ENCODE measurements at places on chromosomes 12 and 14.

DNA sequence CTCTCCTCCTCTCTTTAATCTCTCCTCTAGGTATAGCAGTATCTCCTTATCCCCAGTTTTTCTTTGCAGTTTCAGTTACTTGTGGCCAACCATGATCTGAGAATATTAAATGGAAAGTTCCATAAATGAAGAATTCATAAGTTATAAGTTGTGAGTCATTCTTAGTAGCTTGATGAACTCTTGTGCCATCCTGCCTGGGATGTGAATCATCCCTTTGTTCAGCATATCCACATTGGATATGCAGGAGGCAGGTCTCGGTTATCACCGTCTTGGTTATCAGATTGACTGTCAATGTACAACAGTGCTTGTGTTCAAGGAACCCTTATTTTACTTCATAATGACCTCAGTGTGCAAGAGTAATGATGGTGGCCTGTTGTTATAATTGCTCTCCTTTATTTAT lies 134.0 kb downstream of the TMEM117 start:
- DNase-seq = no peak

DNA sequence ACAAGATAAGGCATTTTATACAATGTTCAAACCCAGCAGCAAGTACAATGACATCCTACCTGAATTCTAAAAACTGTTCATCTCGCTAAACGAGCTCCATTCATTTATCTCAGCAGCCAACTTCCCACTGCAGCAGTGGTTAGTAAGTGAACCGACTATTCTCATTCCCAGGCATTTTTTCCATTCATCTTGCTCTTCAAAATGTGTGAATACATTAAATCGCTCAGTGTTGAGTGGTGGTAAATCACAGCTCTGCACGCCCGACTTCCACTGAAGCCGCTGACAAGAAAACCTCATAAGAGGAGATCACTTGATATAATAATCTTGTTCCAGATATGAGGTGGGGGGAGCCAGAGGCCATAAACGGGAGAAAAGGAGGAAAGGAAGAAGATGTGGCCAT lies 746.2 kb upstream of the USP15 start:
- no peak for DNase-seq

- DNase-seq = peak; percentile 31
Measured at GRCh38 chr14:104722938-104723650, 935 bp upstream of the ADSS1 start.

- no peak for DNase-seq
Measured at GRCh38 chr14:104305511-104306449, 167.4 kb downstream of the KIF26A start.

DNA sequence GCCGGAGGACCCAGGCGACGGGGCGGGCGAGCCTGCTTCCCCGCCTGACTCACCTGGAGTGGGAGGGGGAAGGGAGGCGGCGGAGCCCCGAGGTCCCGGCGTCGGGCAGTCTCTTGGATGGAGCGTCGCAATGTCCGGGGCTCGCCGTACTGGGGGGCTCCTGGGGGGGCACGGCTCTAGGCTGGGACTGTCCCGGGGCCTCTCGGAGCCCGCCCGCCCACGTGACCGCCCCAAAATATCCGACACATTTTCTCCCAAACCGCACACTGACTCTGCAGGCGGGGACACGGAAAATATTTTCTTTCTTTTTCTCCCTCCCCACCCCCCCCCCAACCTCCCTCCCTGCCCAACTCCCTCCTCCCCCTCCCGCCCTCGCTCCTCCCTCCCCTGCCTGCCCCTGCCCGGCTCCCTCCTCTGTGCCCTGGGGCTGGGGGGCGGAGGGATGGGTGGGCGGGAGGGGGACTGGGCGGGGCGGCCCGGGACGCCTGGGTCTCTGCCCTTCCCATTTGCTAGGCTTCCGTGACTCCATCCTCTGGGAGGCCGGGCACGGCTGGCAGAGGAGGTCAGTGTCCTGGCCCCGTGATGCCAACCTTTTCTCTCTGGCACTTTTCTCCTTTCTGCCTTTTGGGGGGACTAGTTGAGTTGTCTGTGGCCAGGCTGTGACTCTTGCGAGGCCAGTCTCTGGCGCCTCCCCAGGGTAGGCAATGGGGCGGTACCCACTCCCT lies at the start of gene RARG:
RARG (minus strand) TSS at position 289 of the 725 bp plus-strand sequence. CDS start 4,664 bp downstream, outside the sequence.
- DNase-seq = peak; percentile 49

GRCh38 chr12:105736498-105736897 lies 402.3 kb downstream of the NUAK1 start:
- no peak for DNase-seq

- peak; percentile 64 for DNase-seq
Measured at GRCh38 chr12:107131832-107132616, 38.7 kb upstream of the CRY1 start.

DNA sequence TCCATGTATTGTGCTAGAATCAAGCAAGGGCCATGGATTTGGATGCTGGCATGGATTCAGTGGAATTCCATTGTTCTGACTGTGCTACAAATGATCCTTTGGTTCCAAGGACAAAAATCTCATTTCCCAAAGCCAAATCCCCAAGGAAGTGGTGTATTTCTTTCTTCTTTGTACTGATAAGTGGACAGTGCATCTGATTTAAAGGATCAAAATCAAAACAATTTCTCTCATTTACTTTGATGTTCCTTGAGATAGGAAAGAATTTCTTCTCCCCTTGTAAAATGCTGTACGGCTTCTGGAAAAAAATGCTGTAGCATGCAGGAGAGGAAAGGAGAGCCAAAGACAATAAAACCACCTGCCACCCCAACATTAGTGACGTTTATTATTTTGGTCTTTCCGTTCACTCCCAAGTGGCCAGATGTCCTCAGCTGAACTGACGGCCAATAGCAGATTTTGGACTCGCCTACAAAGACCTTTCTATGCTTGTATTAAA lies 185.7 kb downstream of the PRKD1 start:
- no peak for DNase-seq

GRCh38 chr14:69665631-69666030 lies 54.2 kb downstream of the SUSD6 start:
- DNase-seq = no peak

- no peak for DNase-seq
Measured at GRCh38 chr14:23517650-23518326, 33.8 kb downstream of the ZFHX2 start.

DNA sequence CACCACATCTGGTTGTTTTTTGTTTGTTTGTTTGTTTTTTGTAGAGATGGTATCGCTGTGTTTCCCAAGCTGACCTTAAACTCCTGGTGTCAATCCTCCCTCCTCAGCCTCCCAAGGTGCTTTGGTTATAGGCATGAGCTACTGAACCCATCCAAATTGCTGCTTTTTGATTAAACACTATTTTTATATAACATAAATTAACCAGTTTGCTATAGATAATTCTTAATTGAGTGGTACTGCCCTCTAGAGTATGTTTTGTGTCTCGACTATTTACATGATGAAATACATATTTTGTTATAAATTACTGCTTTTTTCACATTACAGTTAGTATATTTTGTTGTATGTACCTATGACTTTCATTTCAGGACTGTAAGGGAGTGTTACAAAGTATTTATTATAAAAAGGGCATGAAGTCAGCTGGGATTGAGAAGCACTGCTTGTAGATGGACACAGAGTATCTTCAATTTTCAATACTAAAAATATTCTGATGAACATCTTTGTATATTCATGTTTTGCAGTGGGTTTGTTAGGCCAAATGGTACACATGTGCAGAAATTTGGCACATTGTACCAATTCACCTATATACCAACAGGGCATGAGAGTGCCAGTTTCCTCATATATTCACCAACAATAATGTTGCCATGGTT lies 14.9 kb upstream of the SCAF11 start:
- DNase-seq = no peak

GRCh38 chr12:9868951-9869306 lies 225 bp downstream of the CLEC2B start:
- no peak for DNase-seq

GRCh38 chr12:115337693-115338543 lies 653.9 kb upstream of the TBX3 start:
- peak; percentile 34 for DNase-seq

DNA sequence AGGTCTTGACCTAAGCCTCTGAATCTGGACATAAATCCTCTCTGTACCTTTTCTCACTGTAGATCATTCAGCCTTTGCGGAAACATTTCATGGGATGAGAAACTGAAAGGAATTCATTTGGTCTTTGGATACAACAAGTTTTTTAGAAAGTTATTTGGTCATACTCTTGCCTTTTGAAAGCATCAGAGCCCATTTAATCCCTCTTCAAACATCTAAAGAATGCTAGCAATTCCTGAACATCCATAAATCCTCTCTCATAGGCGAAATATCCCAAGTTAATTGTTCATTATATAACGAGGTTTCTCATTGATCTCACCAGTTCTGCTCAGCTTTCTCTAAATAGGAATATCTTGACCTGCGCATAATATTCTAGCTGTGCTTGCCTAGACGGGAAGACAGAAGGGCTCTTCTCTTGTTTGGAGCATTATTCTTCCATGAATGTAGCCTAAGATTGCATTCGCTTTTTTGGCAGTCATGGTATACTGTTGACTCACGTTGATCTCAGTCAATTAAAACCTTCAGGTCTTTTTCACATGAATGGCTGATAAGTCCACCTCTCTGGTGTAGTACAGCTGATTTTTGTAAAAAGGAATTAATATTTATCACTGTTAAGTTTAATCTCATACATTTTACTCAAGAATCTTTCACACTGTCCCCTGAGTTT lies 24.1 kb downstream of the NTN4 start:
- DNase-seq = no peak

GRCh38 chr12:46531059-46531785 lies 158.6 kb upstream of the SLC38A2 start:
- DNase-seq = no peak

DNA sequence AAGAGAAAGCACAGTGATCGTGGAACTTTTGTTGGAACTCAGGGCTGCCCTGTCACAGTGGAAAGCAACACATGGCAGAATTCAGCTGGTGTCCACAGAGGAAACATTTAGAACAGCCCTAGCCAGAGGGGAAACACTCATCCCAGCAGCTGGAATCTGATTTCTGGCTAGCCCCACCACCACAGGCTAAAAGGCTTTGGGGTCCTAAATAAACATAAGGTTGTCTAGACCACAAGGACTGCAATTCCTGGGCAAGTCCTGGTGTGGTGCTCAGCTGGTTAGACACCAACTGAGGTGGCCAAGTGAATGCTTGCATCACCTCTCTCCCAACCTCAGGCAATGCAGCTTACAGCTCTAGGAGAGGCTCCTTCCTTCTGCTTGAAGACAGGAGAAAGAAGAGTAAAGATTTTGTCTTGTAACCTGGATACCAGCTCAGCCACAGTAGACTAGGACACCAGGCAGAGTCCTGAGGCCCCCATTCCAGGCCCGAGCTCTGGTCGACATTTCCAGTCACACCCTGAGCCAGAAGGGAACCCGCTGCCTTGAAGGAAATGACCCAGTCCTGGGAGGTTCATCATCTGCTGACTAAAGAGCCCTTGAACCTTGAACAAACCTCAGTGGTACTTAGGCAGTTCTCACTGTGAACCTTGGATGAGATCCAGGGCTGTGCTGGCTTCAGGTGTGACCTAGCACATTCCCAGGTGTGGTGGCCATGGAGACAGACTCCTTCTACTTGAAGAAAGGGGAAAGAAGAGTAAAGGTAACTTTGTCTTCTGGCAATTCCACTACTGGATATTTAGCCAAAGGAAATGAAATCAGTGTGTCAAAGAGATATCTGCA lies 85.4 kb upstream of the PLXNC1 start:
- DNase-seq = peak; percentile 97

DNA sequence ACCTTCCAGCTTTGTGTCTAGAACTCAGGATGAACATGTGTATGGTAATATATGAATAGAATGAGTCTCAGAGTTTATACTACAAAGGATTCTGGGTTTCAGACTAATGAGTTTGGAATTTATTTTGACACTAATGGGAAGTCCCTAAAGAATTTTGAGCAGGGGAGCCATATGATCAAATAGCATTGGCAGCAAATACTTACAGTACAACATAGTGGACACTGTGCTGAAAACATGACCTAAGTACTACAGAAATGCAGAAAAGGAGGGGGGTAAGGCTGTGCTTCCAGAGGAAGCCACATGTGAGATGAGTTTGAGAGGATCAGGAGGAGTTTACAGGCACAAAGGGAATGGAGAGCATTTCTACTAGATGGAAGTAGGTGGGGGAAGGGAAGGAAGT lies 225.8 kb downstream of the C12orf42 start:
- DNase-seq = no peak

- peak; percentile 48 for DNase-seq
Measured at GRCh38 chr14:26845151-26845818, 247.5 kb upstream of the NOVA1 start.

DNA sequence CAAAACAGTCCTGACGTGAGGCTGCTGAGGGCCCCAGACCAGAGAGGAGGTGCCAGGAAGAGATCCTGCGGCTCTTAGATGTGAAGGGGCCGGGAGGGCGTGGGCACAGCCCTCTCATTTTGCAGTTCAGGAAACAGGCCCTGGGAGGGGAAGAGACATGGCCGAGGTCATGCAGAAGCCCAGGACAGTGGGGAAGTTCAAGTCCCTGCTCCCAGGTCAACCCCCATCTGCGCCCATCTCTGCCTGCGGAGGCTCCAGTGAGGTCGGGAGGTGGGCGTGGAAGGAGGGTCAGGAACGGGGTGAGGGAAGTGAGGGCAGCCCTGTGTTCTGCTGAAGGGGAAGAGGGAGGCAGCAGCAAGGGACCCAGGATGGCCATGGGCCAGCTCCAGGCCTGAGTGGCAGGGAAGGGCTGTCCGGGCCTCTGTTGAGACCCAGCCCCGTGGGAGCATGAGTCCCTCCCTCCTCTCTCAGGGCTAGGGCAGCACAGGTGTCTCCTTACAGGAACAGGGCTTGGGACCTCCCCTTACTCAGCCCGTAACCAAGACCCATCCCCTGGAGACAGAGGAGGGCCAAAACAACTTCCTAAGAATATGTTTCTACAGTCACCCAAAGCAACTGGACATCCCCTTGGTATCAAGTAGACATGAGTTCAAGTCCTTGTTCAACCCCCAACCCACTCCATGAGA lies 90.8 kb downstream of the LGMN start:
- no peak for DNase-seq

DNA sequence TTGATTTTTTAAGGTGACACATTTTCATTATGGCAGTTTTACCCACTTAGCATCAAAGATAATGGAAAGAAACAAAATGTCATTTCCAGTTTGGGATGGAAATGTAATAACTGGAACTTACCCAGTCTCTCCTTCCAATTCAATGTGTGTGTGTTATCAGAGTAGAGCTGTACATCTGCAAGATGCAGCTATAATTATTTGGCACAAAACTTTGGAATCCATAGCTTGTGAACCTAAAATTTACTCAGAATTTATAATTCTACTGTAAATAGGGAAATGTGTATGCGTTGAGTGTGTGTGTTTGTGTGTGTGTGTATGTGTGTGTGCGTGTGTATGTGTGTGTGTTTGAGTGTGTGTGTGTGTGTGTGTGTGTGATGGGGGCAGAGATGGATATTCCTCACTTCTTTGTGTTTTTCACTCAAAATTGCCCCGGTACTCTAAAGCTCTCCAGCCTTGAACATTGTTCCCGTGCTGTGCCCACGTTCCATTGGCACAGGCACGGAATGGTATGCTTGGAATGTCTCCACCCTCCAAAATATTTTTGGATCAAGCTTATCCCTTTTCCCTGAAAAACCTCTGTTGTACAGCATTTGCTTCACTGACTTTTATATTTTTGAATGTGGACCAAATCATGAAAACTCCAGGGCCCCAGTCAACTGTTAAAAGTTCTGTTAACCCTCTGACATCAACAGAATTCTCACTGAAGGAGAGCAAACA lies 150.2 kb upstream of the BMP4 start:
- no peak for DNase-seq

All from small intestine (tissue), 16 donors.